CD4-positive, alpha-beta T cell treated with Interleukin-17A for 1 hour (primary cell): ENCODE measurements at places on chromosomes 2 and 18.

GRCh38 chr2:119513832-119514231, 10.5 kb downstream of the SCTR start:
- DNase-seq, result no peak

DNA sequence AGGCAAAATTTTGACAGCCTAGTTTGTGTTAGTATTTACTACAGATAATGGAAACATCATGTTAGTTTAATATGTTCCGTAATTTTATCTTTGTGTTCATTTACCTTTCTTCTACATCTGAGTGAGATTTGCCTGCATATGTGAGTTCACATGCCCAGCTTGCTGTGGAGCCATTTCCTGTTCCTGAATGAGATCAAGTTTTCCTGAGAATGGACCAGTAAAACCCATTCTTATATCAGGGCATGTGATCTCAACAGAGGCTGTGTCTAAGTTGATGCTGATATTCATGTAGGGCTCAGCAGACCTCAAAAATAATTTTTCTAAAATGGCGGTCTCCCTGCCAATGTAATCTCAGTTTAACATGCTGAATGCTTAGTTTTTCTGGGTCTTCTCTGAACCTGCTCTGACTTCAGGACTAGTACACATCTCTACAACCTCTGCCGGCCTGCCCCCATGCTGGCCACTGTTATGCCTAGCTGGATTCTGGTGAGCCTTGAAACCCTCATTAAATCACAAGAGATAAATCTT, 1.0 kb downstream of the IL1A start:
- DNase-seq, result no peak

GRCh38 chr2:239833269-239834109, 191.7 kb downstream of the NDUFA10 start:
- DNase-seq, result no peak

- no peak for DNase-seq
Measured at GRCh38 chr2:177429688-177430325, 37.2 kb downstream of the AGPS start.

DNA sequence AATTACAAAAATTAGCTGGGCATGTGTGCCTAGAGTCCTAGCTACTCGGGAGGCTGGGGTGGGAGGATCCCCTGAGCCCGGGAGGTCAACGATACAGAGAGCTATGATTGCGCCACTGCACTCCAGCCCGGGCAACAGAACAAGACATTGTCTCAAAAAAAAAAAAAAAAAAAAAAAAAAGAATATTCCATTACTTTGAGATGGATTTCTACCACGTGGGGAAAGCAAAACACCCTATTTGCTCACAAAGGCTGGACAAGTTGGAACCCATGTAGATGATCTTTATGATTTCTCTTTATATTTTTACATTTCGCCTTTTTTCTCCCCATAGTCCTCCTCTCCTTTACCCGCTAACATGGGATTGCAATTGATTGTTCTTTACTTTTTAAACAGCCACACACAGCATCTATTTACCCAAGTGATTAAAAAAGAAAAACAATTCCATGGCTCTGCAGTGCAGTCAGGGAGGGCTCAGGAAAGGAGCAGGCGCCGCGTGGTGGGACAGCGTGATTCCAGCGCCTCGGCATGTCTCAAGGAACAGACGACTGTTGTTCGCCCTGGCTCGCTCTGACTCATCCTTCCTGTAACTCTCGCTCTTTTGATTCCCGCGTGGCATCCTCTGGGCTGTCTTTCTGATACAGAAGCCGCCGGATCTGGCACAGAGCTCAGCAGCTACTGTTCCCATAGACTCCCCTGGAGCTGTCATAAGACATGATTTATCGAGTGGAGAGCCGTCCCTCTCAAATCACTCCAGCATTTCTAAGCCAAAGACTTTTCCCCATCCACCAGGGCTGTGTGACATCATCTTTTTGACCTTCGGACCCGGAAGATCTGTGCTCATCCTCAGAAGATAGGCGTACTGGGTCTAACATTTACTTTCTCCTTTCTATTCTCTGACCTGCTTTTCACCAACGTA, 230.4 kb upstream of the AGAP1 start:
- no peak for DNase-seq

DNA sequence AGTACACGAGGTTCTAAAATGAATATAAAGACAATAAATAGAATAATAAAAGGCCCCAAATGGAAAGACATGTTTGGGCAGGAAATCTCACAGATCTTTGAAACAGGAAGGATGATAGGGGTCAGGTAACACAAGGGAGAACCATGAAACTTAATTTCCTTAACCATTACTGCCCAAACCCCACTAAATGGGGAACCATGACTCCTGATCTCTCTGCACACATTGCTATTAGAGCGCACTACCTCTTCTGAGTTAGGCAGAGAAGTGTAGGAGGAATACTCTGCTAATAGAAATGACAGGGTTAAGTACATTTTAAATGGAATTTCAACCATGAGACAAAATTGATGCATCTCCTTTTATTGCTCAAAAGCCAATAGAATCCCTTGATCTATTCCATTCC, 213.7 kb upstream of the SETBP1 start:
- no peak for DNase-seq

GRCh38 chr2:2587354-2587753, 256.3 kb upstream of the MYT1L start:
- no peak for DNase-seq

DNA sequence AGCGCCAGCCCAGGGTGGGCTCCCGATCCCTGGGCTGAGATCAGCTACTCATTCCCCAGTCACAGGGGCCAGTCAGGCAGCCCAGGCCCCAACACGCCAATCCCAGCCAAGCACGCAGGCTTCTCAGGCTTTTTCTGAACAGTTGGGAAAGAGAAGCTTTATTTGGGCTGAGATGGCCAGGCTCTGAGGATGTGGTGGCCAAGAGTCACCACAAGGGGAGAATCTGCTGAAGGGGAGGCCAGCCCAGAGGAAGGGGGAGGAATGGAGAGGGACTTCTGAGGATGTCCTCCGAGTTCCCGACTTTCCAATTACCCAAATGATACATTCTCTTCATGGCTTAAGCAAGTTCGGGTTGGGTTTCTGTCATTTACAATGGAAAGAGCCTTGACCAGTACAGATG, 2.8 kb upstream of the DIPK1C start:
- no peak for DNase-seq

DNA sequence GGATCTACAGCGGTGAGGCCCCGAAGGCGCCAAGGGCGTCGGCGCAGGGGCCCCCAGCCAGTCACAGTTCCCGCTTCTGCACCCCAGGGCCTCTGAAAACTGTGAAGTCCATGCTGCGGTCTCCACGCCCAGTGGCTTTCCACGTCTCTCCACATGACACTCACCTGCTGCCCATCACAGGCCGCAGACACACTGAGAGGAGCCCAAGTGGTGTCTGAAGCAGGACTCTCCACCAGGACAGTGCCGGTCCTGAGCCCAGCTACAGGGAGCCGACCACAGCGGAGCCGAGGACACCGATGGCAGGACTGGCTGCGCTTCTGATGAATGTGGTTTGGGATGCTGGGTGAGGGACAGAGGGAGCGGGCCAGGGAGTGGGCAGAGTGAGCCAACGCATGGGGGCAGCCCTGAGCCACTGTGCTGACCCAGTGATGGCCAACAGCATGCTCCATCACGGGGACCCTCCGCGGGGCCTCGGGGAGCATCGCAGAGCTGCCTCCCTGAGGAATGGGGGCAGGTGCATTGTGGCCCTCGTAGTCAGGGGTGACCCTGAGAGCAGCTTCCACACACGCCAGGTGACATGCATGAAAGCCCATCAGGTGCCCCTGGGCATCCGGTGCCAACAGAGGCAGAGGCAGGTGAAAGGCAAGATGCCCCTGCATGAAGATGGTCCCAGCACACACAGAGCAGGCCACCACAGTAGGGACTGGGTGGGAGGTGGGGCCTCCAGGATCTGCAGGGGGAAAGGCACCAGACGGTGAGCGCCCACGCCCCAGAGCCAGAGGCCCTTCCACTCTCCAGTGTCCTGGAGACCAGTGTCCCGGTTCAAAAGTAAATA, 116.6 kb downstream of the HDAC4 start:
- no peak for DNase-seq

GRCh38 chr18:43789234-43790000, 512.1 kb upstream of the SYT4 start:
- no peak for DNase-seq

DNA sequence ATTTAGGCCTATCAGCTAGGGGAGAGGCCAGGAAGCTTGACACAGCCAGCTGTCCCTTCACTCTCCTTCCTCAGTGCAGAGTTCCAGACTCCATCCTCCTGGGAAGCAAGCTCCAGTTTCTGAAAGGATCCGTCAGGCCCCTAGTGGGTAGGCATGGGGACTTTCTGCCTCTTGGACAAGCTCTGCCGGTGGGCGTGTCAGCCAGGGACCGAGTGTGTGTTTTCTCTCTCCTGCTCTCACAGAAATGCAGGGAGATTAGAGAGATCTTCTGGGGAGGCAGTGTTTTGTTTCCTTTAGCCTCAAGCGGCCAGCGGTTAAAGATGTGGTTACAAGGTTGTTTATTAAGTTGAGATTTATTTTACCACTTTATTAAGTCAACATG, 29.9 kb upstream of the OTOS start:
- no peak for DNase-seq

- DNase-seq, result no peak
Measured at GRCh38 chr18:65876310-65876709, 125.5 kb downstream of the CDH7 start.

GRCh38 chr2:47003641-47004427, 88.2 kb upstream of the MCFD2 start:
- no peak for DNase-seq

DNA sequence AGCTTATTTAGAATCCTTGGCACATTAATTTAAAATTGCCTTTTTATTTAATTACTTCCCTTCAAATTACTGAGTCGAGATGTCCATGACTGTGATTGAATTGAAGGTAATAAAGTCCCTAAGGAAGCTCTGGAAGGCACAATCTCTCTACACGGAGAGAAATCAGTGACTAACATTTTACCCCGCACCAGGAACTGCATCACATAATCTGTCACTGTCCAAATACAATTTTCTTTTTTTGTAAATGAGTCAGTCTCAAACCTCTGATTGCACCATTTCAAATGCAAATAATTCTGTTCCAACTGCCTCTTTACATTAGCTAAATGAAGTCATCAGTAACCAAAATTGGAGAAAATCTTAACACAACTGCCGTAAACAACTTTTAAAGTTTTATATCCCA, 311.9 kb downstream of the CCDC178 start:
- no peak for DNase-seq

GRCh38 chr18:44803019-44803650, 122.4 kb downstream of the SETBP1 start:
- DNase-seq, result no peak

- no peak for DNase-seq
Measured at GRCh38 chr2:227834423-227834822, 20.8 kb downstream of the CCL20 start.

DNA sequence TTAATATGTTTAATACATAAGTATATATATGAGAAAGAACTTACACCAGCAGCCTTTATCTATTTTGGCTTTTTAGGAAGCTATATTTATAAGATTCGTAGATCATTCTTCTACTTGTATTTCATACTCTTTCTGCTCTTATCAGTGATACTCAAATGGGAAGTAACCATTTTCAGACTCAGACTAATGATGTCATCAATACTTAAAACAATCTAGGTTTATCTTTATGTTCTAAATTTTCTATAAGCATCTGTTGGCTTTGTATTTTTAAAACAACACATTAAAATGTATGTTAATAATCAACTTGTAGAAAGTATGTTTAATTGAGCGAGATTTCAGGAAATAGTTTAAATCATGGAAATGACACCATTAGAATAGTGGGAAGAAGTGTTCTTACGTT, 50.9 kb upstream of the DYSF start:
- no peak for DNase-seq

DNA sequence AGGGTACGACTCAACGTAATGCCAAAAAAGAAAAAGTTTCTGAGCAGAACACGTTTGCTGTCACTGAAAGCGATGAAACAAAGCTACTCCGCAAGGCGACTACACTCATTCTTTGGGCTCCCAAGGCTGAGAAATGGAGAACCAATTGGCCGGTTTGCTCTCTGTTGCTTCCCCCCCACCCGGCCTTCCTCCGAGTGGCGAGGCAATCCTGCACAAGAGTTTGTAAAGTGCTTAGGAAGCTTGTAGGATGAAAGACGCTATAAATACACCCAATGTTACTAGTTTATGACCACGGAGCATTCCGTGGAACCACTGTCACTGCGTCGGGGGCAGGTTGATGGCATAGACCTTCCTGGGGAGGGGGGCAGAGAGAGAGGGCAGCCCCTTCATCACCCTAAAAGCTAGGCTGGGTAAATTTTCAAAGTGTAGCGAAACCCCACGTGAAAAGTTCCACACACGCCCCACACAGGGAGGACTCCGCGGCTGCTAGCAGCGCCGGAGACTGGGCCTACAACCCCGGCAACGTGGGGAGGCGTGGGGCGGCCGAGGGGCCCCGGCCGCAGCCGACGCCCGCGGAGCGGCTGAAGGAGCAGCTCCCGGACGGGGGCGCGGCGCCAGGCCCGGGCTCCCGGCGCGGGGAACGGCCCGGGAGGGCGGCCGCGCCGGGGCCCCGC, 915 bp downstream of the CUL3 start:
- DNase-seq, result peak; percentile 29

DNA sequence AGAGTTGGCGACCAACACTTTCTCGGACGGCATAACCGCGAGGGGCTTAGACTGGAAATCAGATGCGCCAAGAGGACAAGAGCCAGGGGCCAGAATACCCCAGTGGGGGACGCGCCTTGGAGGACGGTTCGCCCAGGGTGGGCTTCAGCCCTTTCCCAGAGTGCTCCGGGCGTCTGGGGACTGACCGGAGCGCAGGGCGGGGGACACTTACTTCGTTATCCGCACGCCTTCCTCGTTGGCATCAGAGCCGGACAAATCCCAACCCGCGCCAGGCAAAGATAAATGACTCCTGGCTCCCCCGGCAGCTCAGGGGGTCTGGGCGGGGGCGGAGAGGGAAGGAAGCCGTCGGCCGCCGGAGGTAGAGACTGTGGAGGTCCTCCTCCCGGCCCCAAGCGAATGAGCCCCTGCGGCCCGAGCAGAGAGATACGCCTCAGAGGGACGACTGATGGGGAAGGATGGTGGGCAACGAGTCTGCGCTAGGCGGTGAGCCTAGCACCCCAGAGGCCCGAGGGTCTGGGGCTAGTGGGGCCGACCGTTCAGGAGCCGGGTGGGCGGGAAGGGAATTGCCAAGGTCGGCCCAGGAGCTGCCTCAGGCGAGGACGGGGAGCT, 4.7 kb upstream of the SATB2 start:
- no peak for DNase-seq

DNA sequence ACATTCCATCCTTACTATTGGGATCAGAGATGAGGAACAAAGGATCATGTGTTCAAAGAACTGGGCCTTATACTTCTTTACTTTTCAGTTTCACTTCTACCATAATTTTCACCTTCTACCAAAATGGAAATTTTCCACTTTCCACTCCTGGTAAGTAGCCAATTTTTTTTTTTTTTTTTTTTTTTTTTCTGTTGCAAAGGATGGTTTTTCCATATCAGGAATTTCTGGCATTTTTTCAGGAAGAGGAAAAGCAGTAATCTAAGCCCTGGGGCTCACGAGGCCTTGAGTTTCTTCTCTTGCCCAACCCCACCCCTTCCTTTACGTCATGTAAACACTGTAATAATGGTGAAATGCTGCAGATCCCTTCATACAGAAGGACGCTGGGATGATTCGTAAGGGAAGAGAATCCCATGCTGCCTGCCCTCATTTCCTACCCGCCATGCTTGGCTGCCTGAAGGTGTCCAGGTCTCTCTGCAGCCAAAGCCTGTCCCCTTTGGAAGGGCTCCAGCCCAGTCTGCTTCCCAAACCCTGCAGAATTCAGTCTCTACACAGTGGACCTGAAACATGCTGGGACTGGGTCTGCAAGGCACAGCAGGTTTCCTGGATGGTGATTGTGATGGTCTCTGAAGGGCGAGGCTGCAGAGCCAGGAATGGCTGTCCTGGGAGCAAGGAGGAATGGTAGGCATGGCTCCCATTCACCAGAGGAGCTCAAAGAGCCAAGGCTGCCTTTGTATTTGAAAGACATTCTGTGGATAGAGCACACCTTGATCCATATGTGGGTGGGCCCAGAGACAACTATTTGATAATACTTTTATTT, 57.0 kb downstream of the EFR3B start:
- DNase-seq, result no peak
